ENCODE measurements at places on chromosomes 4 and X.

- DNase-seq: no peak
These were observed 401.8 kb downstream of the PABPC4L start for GRCh38 chr4:133799717-133800315.

- DNase-seq: no peak
These were observed 122.9 kb downstream of the C4orf33 start for GRCh38 chr4:129218897-129219296.

- DNase-seq: no peak
These were observed 1450.6 kb upstream of the IGFBP7 start for GRCh38 chr4:58560736-58561135.

- DNase-seq: peak; percentile 61
These were observed 296.2 kb downstream of the INPP4B start for GRCh38 chr4:142549726-142550463.

GRCh38 chr4:128827296-128827695, 17.8 kb downstream of the JADE1 start:
- no peak for DNase-seq

- no peak for DNase-seq
These were observed 9.9 kb downstream of the ARHGAP36 start for GRCh38 chrX:131067846-131068745.
